IMR-90 (cell line): ENCODE measurements at places on chromosomes 3 and 15.
A peak's percentile ranks its signal among the peaks of the same experiment; 100 is the strongest.

DNA sequence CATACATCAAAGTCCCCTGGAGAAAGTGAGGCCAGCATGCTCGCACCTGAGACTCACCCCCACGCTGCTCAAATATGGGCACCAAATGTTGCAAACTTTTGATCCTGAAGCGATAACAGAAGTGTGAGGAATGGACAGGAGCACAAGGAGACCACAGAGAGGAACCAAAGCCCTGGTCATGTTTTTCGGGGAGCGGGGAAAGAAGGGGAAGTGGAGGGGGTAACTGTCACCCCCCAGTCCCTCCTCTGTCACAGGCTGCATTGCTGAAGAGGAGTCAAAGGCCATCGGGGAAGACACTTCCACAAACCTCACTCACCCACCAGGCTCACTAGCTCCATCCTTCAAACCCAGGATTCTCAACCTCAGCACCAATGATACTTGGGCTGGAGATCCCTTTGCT, 182.4 kb downstream of the UACA start:
- no peak for DNase-seq
- no peaks in the 10 kb centered on the region for H3K36me3 ChIP-seq
- H3K27ac ChIP-seq, result no peak overlapping the region
- H3K27me3 ChIP-seq, result peaks cover 27% of the 10 kb centered on the region
- no peak overlapping the region for H3K4me3 ChIP-seq
- H3K4me1 ChIP-seq, result peaks cover 2% of the 10 kb centered on the region; the same call in 1 of the 2 replicates

DNA sequence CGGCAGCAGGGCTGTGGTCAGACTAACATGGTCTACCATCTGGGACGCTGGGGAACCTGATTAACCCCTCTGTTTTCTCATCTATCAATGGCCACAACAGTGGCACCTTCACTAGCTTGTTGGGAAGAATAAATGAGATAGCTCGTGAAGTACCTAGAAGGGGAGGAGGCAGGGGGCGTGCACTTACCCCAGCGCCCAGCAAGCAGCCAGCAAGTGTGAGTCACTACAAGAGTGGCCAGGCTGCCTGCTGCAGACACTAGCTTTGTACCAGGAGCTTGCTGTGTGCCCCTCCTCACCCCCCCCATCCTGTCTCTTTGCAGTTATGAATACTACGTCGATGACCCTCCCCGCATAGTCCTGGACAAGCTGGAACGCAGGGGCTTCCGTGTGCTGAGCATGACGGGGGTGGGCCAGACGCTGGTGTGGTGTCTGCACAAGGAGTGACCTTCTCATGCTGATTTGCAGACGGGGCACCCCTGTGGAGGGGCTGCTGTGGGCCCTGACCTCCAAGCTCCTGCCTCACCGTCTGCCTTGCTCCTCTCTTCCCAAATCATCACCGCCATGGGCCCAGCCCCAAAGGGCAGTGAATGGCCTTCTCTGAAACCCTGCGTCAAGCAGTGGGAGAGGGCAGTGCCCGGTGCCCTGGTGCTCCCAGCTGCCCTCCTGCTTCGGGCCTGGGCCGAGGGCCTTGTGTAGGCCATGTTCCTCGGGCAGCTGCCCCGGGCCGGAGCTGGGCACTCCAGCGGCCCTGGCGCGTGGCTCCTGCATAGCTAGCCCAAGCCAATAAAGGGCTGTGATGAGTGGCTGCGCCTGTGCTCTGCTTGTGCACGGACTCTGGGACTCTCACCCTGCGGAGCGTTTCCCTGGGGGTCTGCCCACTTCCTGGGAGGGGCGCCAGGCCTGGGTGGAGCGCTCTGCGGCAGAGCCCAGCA, 2.6 kb upstream of the C15orf62 start:
- peaks cover 24% of the 10 kb centered on the region for H3K4me1 ChIP-seq
- H3K27ac ChIP-seq, result no peak overlapping the region
- H3K36me3 ChIP-seq, result peaks cover 15% of the 10 kb centered on the region
- H3K4me3 ChIP-seq, result no peak overlapping the region
- H3K27me3 ChIP-seq, result no peaks in the 10 kb centered on the region
- DNase-seq, result peak; percentile 50

- no peak overlapping the region for H3K27ac ChIP-seq
- H3K4me1 ChIP-seq, result no peaks in the 10 kb centered on the region
- no peak overlapping the region for H3K4me3 ChIP-seq
Measured at GRCh38 chr3:56207922-56208321, 260.3 kb downstream of the ERC2 start.

DNA sequence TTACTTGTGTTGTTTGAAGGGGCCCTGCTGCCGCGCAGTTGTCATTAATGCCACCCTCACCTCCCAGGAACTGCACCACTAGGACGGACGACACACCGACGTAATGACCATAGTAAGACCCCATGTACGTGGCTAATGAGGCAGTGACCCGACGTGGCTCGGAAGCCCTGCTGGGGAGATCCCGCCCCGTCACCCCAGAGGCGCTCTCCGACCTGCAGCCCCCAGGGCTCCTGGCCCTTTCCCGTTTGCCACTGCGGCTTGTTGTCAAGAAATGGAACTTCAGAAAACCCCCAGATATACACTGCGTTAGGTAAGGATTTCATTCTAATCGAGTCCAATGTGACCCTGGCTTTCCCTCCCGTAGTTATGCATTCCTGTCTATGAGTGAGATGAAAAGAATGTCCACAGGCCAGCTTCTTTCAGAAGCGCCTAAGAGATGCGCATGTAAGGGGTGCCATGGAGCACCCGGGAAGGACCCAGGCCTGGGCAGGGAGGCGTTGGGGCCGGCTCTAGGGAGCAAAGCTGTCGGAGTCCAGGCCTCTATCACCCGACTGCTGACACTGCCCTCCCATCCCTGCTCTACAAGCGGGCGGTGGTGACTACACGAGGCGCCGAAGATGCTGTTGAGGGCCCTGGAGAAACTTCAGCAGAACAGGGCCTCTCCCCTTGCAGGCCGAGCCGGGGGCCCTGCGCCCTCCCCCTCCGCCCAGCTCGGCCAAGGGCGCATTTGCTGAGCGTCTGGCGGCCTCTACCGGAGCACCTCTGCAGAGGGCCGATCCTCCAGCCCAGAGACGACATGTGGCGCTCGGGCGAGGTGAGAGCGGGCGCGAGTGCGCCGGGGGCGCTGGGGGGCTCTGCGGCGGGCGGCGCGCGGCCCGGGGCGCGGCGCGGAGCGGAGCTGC, at the start of gene GABRA5:
GABRA5 (plus strand) TSS at position 765 of the 902 bp plus-strand sequence. CDS start 2,187 bp downstream, outside the sequence.
- H3K36me3 ChIP-seq, result no peaks in the 10 kb centered on the region
- H3K27me3 ChIP-seq, result peaks cover 16% of the 10 kb centered on the region
- peak; percentile 20 for DNase-seq
- H3K27ac ChIP-seq, result no peak within 1 kb of the TSS
- no peaks in the 10 kb centered on the region for H3K4me1 ChIP-seq

GRCh38 chr3:42101481-42101880, 10.3 kb downstream of the TRAK1 start:
- H3K27me3 ChIP-seq, result no peaks in the 10 kb centered on the region
- no peak for DNase-seq
- H3K36me3 ChIP-seq, result no peaks in the 10 kb centered on the region
- H3K27ac ChIP-seq, result peak overlapping the region; percentile 55; the same call in 1 of the 2 replicates
- no peak overlapping the region for H3K4me3 ChIP-seq
- H3K4me1 ChIP-seq, result peaks cover 20% of the 10 kb centered on the region

DNA sequence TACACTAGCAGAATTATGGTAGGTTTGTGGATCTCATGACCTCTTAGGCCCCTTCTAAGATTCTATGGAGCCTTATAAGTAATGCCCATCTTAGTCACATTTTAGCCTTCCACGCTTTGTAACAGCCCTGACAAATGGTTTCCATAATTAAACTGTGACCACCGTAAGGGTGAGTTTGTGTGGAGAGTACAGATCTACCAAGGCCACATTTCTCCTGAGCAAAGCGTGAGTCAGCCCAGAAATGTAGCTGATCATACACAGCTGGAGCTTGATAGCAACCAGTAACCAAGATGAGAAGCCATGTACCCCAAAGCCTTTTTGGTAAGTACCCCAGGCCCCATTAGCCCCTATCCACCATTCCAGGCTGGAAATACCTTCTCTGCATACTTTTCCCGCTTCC, 31.7 kb downstream of the CHAC1 start:
- peaks cover 30% of the 10 kb centered on the region for H3K4me1 ChIP-seq
- no peaks in the 10 kb centered on the region for H3K27me3 ChIP-seq
- H3K4me3 ChIP-seq, result no peak overlapping the region
